Natural killer cell treated with Interleukin-12 subunit alpha and Interleukin-12 subunit beta and Interleukin-15 and Interleukin-18, amount 100 ng/mL, for 72 hours (primary cell): ENCODE measurements at places on chromosomes 12 and 14.

- DNase-seq = no peak
- H3K27me3 ChIP-seq = peaks cover 6% of the 10 kb centered on the region
- no peaks in the 10 kb centered on the region for H3K36me3 ChIP-seq
- no peak overlapping the region for H3K27ac ChIP-seq
Measured at GRCh38 chr12:92338671-92339070, 193.0 kb upstream of the BTG1 start.

- no peaks in the 10 kb centered on the region for H3K36me3 ChIP-seq
- no peak overlapping the region for H3K27ac ChIP-seq
- no peak for DNase-seq
- H3K4me3 ChIP-seq = no peak overlapping the region
Measured at GRCh38 chr14:97275276-97275675, 478.1 kb downstream of the VRK1 start.

- no peaks in the 10 kb centered on the region for H3K36me3 ChIP-seq
- no peak overlapping the region for H3K4me3 ChIP-seq
- H3K4me1 ChIP-seq = peaks cover 45% of the 10 kb centered on the region
- no peak overlapping the region for H3K27ac ChIP-seq
Measured at GRCh38 chr12:52360663-52361271, 6.5 kb downstream of the KRT85 start.

DNA sequence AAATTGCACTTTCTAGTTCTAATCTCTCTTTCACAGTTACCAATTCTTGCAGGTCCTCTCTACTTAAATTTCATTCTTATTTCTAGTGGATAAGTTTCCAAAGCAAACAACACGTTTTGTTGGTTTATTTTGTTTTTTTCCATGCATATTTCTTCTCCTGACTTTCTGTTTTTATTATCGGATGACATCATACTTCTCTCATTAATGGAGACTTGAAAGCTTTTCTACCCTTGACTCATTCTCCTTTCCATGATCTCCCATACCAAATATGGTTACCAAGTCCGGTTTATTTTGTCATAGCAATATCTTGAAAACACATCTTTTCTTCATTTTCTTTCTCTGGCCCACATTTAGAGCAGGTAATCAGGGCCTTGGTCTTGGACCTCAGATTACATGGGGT is 796.5 kb downstream of the GALC start:
- no peak for DNase-seq
- H3K4me1 ChIP-seq = no peaks in the 10 kb centered on the region
- no peak overlapping the region for H3K27ac ChIP-seq
- no peak overlapping the region for H3K4me3 ChIP-seq
- H3K27me3 ChIP-seq = no peaks in the 10 kb centered on the region

- no peak overlapping the region for H3K27ac ChIP-seq
- no peak overlapping the region for H3K4me3 ChIP-seq
- H3K4me1 ChIP-seq = no peaks in the 10 kb centered on the region
Measured at GRCh38 chr12:41731691-41732090, 413.0 kb downstream of the GXYLT1 start.
